ENCODE measurements at places on chromosomes 3 and 15.
A peak's percentile ranks its signal among the peaks of the same experiment; 100 is the strongest.

GRCh38 chr15:79028411-79028964 lies 62.1 kb downstream of the RASGRF1 start:
- peak; percentile 47 for DNase-seq

- DNase-seq = peak; percentile 27
These were observed 132.9 kb upstream of the IL12A start for GRCh38 chr3:159855599-159856346.

- peak; percentile 3 for DNase-seq
These were observed 1258.2 kb upstream of the ALCAM start for GRCh38 chr3:104108522-104108921.

DNA sequence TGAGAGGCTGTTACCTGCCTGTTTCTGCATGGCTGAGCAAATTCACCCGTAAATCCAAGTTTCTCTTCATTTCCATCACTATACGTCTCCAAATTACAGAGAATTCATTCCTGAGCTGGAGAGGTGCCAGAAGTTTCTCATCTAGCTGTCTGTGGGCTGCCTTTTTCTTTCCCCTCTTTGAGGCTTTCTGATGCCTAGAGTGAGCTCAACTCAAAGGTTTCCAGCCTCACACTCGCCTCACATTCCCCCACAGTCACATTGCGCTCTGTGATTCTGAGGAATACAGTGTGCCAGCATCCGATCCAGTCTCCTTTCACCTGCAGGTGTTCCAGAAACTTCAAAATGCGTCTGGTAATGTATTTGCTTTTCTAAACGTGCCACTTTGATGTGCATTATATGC lies 267.2 kb downstream of the MFSD1 start:
- no peak for DNase-seq

GRCh38 chr3:186670155-186670554 lies 4.3 kb downstream of the HRG start:
- DNase-seq = no peak

DNA sequence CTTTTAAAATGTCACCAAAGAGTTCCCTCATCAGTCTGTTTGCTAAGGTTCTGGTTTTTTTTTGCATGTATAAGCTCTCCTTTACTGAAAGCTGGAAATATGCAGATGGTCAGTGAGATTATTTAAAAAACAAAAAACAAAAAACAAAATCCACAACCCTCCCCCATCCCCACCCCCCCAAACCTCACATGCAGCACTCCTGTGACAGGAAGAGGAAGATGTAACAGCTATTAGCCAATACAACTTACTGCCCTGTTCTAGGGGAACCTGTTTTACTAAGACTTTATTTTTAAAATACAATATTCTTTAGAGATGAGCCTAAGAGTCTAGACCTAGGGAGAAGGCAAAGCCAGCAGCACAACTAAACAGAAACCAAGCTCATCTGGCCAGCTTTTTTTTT lies 39.5 kb downstream of the ANP32A start:
- DNase-seq = no peak

GRCh38 chr3:120324190-120324589 lies 25.0 kb downstream of the LRRC58 start:
- no peak for DNase-seq

- no peak for DNase-seq
These were observed 445.9 kb downstream of the UNC13C start for GRCh38 chr15:54424171-54424570.

GRCh38 chr3:167274141-167274874 lies 105.8 kb downstream of the ZBBX start:
- DNase-seq = no peak

- peak; percentile 61 for DNase-seq
These were observed 78.9 kb downstream of the RBPMS2 start for GRCh38 chr15:64696481-64696880.

DNA sequence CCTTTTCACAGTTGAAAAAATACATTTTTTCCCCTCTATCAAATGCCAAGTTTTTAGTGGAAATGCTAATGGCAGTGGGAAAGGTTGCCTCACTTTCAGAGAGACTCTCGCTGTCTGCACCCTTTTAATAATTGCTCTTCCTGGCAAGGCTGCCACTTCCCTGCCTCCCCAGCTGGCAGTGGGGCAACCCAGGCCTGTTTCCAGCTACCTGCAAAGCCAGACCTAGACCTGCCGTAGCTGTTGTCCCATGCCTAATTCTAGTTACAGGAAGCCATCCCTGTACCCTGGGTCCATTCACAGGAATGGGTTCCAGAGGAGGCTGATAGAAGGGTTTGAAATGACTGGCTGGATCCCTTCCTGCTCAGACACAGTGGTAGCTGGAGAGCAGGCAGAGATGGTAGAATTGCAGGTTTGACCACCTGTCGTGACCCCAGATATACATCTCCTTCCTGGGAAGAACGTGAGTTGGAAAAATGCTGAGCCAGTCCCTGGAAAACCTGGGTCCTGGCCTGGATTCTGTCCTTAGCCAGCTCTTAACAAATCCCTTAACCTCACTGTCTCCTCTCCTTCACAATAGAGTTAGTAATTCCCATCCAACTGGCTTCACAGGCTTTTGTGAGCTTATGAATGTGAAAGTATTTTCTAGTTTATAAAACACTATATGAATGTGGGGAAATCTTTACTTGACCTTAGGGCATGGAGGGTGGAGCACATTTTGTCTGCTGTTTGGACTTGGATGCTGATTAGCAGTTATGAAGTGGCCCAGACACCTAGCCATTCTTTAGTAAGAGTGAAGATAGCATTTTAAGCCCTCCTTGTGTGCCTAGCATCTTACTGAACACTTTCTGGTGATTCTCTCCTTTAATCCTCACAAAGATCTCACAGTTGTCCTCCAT lies 12.9 kb upstream of the ALPK3 start:
- no peak for DNase-seq

DNA sequence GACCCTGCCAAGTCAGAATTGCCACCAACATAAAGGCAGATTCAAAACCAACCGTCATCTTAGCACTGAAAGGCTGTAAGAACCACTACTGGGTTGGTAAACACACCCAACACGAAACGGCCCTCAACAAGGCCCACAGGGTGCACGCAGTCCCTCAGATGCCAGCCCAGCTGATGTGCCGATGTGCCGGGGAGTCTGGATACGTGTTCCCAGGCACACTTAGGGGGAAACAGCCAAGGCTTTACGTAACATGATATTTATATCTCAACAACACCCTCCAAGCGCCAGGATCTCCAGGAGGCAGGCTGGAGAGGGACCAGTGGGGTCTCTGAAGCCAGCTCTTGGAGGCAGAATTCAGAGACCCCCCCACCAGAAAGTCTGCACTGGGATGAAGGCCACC lies 14.2 kb downstream of the POC1A start:
- no peak for DNase-seq

- peak; percentile 61 for DNase-seq
These were observed 201.2 kb upstream of the NSMCE3 start for GRCh38 chr15:29470794-29471193.

GRCh38 chr15:85810075-85810474 lies 15.3 kb upstream of the KLHL25 start:
- no peak for DNase-seq

- DNase-seq = peak; percentile 83
These were observed 12.9 kb downstream of the KLF13 start for GRCh38 chr15:31339558-31339895.

GRCh38 chr15:62324382-62324781 lies 159.3 kb upstream of the C2CD4B start:
- DNase-seq = no peak

- peak; percentile 9 for DNase-seq
These were observed 28.0 kb upstream of the PTX3 start for GRCh38 chr3:157408499-157409149.

DNA sequence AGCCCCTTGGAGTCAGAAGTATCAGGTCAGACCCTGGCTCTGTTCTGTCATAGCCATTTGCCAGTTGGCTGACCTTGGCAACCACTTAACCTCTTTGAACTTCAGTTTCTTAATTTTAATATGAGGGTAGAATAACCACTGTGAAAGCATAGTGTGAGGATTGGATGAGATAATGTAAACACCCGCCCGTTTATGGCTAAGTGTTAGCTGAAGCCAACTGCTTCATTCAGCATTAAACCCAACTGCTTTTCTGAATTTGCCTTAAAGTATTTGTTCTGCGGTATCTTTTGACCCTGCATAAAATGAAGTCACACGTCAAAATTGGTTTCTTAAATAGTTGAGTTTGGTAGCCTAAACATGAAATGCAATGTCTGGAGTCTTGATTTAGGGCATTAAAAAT lies 121.5 kb upstream of the ABHD17C start:
- DNase-seq = no peak

DNA sequence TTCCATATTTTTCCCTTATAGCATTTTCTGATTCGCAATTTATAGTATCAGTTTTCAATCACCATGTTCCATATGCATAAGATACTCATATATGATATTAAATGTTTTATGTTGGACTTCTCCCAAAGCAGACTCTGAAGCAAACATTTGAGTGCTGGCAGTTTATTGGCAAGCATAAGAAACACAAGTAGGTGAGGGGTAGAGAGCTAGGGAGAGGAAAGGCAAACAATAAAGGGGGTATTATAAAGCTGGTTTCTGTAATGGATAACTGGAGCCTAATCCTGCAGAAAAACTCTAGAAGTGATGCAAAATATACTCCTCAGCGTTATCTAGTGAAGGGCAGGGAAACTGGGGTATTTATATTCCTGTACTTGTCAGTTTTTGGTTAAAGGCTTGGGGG lies 491.5 kb upstream of the TGFBR2 start:
- DNase-seq = peak; percentile 32

DNA sequence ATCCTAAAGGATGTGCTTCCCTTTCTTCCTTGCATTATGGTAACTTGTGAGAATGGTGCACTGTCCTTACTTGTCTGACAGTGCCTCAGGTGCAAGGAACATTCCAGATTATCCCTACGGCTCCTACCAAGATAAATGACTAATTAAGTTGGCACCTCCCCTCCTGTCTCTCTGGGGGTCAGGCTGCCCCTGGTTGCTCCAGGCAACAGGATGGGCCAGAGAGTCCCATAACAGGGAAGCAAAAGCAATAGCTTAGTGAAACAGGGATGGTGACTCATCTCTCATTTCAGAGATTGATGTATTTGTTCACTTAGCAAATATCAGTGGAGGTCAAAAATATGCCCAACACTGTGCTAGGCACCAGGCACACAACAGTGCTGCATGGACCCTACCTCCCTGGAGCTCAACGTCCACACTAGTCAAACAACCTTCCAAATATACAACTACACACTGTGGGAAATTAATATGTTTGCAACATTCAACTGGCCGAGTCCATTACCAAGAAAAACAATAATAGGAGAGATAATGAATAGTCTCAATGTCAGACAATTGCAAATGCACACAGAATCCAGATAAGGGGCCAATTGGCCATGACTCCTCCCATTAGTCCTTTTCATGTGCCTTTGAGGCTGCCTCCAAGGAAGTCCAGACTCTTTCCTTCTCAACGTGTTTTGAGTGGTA lies 249.0 kb downstream of the TLE3 start:
- DNase-seq = peak; percentile 54

- DNase-seq = peak; percentile 62
These were observed 520.4 kb downstream of the FOXP1 start for GRCh38 chr3:71062952-71063772.

DNA sequence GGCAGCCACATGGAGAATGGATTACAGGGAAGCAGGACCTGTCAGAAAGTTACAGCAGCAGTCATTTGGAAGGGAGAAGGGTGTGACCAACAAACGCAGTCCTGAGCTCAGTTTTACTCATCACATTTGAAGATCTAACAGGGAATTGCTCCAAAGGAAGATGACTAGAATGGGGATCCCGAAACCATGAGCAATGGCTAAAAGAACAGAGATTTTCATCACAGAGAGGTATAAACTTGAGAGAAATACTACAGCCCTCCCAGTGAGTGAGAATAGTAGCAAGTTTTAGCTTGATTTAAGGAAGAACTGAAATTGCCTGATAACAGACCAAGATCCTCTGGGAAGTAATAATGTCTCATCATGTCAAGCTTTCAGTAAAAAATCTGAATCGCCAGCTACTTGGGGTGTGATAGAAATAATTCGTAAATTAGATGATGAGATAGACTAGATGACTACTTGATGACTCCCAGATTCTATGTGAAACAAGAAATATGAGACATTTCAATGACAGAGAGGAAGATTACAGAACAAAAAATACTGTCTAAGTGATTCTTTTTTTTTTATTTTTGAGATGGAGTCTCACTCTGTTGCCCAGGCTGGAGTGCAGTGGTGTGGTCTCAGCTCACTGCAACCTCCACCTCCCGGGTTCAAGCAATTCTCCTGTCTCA lies 16.9 kb downstream of the CD47 start:
- DNase-seq = no peak

DNA sequence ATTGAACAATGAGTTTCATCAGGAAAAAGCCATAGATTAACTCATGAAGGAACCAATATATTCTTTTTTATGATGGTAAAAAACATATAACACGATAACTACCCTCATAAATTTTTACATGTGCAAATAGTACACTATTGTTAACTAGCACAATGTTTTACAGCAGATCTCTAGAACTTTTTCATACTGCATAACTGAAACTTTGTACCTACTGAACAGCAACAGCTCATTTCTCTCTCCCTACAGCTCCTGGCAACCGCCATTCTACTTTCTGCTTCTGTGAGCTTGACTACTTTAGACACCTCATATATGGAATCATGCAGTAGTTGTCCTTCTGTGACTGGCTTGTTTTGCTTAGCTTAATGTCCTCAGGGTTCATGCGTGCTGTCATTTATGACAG lies 235.4 kb downstream of the NFKBIZ start:
- no peak for DNase-seq

- no peak for DNase-seq
These were observed 610.2 kb downstream of the ZNF385D start for GRCh38 chr3:21140785-21141184.

DNA sequence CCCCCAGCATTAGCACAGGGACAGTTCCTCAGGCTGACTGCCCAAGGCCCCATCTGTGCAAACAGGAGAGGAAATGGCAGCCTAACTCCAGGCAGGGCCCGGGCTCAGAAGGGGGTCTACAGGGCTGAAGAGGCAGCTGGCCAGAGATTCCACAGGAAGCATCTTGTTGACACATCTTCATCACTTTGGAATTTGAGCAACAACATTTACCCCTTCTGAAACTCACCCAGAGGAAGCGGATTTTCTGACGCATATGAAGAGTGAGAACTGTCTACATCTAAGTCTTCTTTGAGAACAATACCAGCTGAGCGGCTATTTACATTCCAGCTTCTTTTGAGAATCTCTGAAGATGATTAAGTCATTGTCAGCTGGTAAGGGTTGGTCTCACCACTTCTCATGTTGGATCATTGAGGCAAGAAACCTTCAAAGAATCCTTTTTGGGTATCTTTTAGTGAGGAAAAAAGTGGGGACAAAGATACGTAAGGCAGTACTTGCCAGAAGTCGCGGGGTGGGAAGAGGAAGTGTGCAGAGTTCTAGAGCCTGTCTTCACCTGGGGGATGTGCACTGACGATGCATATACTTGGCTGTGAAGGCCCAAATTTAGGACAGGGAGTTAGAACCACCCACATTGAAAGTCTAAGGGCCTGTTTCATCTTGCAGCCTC lies 25.4 kb upstream of the SRP14 start:
- peak; percentile 87 for DNase-seq

GRCh38 chr3:172074586-172074985 lies 35.2 kb downstream of the FNDC3B start:
- peak; percentile 29 for DNase-seq

Data from NCI-H69 (cell line).